ENCODE measurements at places on chromosomes 7 and 10.

GRCh38 chr7:14875941-14876587 is 26.5 kb downstream of the DGKB start:
- no peak for DNase-seq

GRCh38 chr10:16049050-16049449 is 188.7 kb upstream of the MINDY3 start:
- no peak for DNase-seq

- DNase-seq, result no peak
These were observed 77.3 kb upstream of the ARMC3 start for GRCh38 chr10:22850541-22850940.

- no peak for DNase-seq
These were observed 8.6 kb downstream of the CAMK2G start for GRCh38 chr10:73865459-73866442.

- no peak for DNase-seq
These were observed 952.7 kb upstream of the KCND2 start for GRCh38 chr7:119320316-119320715.

GRCh38 chr7:124497176-124497575 is 268.4 kb downstream of the GPR37 start:
- DNase-seq, result peak; percentile 4

DNA sequence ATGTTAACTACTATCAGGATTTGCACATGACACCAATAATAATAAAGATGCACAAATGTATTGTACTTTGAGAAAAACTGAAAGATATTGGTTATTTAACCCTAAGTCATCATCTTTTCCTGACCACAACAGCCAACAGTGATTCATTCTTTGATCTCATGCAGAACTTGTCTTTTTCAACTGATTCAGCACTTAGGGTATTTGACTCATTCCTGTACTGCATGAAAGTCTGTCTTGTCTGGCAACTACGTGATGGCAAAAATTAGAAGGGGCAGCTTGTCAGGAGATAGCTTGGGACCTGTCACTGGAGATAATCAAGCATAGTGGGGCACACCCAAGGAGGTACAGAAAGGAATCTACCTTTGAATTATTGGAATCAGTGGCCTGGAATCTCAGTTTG is 77.8 kb upstream of the LRRC17 start:
- DNase-seq, result no peak

DNA sequence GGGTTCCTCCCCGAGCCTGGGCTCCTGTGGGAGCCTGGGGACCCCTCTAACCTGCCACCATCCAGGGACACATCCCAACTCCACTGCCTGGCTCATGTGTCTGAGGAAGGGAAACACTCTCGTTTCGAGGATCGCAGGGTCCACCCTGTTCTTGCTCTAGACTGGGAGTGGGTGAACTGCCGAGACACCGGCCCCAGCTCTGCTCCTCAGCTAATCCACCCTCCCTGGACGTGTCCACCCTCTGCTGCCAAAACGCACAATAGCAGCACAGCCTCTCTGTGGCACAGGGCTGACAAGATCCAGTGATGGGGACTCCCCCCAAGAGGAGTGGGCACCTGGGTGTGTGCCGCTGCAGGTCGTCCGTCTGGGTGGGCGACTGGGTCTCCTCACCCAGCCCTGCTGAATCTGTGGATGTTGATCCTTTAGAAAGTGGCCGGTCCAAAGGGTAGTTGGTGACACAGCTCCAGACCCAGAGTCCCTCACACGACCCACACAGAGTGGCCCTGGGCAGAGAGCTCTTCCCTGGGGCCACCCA is 65.2 kb upstream of the FAM20C start:
- DNase-seq, result no peak

- no peak for DNase-seq
These were observed 116.2 kb downstream of the LRMDA start for GRCh38 chr10:75547391-75548298.

- DNase-seq, result no peak
These were observed 95.8 kb upstream of the CACUL1 start for GRCh38 chr10:118850418-118851061.

- DNase-seq, result no peak
These were observed 254.3 kb downstream of the CDK14 start for GRCh38 chr7:90850471-90850870.

DNA sequence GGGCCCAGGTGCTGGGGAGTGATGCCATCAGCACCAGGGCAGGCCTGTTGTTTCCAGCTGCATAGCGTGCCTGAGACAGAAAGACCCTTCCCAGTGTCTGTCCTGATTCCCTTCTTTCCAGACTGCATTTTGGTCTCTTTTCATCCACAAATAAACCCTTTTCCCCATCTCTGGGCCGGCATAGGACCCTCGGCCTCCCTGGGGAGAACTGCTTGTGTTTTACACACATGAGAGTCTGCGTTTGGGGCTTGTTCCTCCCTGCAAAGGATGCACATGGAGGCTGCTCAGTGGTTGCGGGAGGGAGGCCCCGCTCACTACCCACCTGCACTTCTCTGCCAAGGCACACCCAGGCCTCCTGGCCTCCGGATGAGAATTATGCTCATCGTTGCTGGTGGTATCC is 5.8 kb upstream of the MMP21 start:
- DNase-seq, result no peak

DNA sequence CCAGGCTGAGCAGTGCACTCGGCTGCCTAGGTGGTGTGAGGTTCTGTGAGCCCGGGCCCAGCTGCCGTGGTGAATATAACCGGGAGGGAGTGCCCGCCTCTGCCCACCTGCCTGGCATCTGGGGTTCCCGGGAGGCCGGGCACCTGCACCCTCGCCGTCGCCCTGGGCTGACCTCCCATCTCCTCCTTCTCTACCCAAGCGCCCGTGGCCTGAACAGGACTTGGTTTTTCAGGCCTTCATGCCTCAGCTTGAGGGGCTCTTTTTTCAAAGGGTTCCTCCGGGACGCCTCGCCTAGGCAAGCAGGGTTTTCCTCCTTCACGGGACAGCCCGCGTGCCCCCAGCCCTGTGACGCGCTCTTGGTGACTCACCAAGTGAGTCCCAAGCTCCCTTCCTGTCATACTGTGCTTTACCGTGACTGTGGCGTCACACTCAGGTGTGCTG is 9.9 kb downstream of the INPP5A start:
- DNase-seq, result no peak

DNA sequence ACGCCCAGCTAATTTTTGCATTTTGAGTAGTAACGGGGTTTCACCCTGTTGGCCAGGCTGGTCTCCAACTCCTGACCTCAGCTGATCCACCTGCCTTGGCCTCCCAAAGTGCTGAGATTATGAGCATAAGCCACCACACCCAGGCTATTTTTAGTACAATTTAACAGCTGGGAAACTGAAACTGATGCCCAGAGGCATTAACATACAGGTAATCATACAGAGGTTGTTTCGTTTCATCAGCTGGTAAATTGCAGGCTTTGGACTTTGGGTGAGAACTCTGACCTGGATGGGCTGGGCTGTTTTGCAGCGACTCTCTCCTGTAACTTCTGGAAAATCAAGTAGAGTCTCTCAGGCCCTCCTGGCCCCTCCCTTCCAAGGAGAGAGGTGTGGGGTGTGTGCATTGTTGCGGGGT is 6.2 kb upstream of the ACHE start:
- no peak for DNase-seq

DNA sequence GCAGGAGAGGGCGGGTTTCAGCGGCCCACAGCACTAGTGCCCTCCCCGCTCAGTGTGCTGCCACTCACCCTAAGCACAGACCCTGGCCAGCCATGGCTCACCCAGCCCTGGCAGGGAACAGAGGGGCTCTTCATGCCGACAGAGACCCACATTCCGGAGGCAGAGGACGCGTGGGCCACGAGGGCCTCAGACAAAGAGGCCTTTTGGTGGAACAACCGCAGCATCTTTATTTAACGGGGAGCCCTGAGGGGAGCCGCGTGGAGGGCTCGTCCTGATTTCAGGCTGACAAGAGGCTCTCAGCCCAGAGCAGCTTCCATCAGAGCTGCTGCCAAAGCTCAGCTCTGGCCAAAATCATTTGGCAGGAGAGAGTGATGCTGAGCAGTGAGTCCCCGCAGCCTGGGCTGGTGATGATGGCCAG is 127.8 kb downstream of the SH3PXD2A start:
- DNase-seq, result no peak

- no peak for DNase-seq
These were observed 203.8 kb downstream of the ZMYND11 start for GRCh38 chr10:339038-339391.

- no peak for DNase-seq
These were observed 6.8 kb downstream of the FAM131B start for GRCh38 chr7:143355450-143356385.

DNA sequence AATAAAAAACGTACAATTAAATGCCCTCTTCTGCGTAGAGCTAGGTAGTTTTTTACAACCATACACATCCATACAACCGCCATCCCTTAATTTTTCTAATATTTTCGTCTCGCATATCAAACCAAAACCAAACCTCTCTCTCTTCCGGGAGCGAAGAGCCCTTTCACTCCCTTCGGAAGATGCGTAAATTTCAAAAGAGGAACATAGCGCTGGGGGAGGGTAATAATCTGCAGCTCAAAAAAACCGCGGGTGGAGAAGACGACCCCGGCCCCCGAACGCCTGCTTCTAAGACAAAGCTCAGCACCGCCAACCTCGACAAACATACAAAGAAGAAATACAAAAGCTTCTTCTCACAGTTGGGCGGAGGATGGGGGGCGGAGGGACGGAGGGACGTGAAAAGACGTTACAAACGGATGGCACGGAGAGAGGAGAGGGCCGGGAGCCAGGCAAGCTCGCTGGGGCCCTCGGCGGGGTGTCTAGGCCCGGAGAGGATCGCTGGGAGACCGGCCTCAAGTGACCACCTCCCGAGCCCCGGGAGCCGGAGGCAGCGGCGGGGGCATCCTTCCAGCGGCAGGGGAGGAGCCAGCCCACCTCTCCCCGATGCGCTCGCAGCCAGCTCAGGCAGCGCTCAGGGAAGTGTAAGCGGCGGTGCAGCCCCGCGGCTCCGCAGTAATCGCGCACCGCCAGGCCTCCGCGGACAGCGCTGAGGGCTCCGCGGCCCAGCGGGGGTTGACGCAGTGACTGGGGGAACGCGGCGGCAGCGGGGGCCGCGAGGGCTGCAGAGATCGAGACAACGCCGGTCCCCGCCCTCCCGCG is 851 bp downstream of the MKRN1 start:
- DNase-seq, result peak; percentile 21

- DNase-seq, result no peak
These were observed 142.1 kb downstream of the PAXIP1 start for GRCh38 chr7:154860621-154861375.

DNA sequence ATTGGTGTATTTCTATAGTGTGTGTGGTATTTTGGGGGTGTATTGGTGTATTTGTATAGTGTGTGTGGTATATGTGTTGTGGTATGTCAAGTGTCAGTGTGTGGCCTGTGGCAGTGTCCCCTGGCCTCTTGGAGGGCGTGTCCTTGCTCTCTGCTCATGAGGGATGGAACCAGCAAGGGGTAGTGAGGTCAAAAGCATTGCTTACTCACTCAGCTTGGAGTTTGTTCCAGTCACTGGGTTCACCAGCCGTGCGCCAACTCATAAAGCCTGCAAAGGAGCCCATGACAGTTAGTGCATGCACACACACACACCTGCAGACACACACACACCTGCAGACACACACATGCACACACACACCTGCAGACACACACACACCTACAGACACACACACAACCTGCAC is 4.3 kb upstream of the TRPV6 start:
- no peak for DNase-seq

- DNase-seq, result peak; percentile 52
These were observed 427.6 kb downstream of the PHTF2 start for GRCh38 chr7:78226059-78226719.

- DNase-seq, result no peak
These were observed 14.6 kb downstream of the MGMT start for GRCh38 chr10:129481641-129482040.

GRCh38 chr7:27110186-27111031 is 7.9 kb upstream of the HOXA2 start:
- no peak for DNase-seq

- peak; percentile 24 for DNase-seq
These were observed 63.0 kb upstream of the FAM3C start for GRCh38 chr7:121459148-121459547.

DNA sequence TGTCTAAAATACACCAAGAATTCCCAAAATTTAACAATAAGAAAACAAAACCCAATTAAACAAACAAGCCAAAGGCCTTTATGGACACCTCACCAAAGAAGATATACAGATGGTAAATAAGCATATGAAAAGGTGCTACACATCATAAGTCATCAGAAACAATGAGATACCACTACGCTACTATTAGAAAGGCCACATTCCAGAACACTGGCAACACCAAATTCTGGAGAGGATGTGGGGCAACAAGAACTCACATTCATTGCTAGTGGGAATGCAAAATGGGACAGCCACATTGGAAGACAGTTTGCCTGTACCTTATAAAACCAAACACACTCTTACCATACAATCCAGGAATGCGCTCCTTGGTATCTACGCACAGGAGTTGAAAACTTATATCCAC is 291.4 kb downstream of the TNS3 start:
- no peak for DNase-seq

GRCh38 chr10:116753759-116754158 is 11.4 kb upstream of the HSPA12A start:
- DNase-seq, result peak; percentile 80

DNA sequence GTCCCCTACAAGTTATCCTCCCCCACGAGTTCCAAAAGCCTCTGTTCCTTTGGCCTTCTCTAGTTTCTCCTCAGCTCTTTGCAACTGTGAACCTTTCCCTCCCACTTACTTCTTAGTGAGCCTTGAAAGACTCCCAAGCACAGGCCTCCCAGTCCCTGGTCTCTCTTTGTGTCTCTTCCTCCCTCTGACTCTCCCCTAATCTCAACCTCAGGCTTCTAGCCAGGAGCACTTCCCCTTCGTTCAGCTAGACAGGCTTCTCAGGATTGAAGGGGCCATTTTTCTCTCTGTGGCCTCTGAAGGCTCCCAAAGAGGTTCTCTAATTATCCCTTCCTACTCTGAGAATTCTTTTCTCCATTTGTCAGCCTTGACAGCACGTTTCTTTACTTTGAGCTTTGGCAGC is 50.2 kb upstream of the PHYHIPL start:
- no peak for DNase-seq

GRCh38 chr7:97145068-97145467 is 27.6 kb downstream of the SDHAF3 start:
- DNase-seq, result peak; percentile 5

GRCh38 chr7:127831318-127832219 is 179.6 kb downstream of the SND1 start:
- DNase-seq, result no peak

DNA sequence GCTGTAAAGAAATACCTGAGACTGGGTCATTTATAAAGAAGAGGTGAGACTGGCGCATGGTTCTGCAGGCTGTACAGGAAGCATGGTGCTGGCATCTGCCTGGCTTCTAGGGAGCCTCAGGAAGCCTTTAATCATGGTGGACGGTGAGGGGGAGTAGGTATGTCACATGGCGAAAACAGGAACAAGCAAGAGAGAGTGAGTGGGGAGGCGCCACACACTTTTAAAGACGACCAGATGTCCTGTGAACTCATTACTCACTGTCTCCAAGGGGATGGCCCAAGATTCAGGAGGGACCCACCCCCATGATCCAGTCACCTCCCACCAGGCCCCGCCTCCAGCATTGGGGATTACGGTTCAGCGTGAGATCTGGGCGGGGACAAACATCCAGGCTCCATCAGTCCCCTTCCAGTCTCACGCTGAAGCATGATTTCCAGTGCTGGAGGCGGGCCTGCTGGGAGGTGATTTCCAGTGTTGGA is 3.2 kb downstream of the ZNF316 start:
- no peak for DNase-seq

- no peak for DNase-seq
These were observed 26.4 kb upstream of the KNDC1 start for GRCh38 chr10:133133471-133134231.
